ENCODE measurements at places on chromosomes 6 and 20.

- DNase-seq, result no peak
These were observed 903.7 kb downstream of the TFAP2A start for GRCh38 chr6:9511157-9511556.

- no peak for DNase-seq
These were observed 7.9 kb upstream of the SOD2 start for GRCh38 chr6:159700970-159701369.

DNA sequence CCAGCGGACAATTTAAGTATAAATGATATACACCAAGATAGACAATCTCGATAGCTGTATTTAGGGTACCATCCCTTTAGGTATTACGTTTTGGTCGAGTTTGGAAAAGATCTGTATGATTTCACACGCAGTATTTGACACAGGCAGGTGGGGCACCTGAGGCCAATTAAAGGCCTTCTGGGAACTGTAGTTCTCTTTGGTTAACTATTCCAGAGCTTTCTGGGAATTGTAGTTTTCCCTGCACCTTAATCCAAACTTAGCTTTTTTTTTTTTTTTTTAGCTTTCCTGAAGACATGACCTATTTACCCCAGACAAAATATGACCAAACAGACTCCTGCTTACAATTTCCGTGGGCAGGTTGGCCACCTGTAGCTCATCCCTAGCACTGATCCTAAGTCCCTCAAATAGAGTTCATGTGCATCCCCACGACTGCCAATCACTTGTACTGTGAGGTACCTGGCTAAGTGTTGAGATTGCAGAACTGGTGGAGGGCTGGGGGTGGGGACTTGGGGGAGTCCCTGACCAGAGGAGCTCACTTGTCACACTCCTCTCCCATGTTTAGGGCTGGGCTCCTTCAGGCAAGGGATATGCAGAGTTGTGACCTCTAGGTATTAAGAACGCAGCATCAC lies 999 bp upstream of the EHMT2 start:
- no peak for DNase-seq

- no peak for DNase-seq
These were observed 128.3 kb upstream of the MAP3K7 start for GRCh38 chr6:90715093-90715655.

DNA sequence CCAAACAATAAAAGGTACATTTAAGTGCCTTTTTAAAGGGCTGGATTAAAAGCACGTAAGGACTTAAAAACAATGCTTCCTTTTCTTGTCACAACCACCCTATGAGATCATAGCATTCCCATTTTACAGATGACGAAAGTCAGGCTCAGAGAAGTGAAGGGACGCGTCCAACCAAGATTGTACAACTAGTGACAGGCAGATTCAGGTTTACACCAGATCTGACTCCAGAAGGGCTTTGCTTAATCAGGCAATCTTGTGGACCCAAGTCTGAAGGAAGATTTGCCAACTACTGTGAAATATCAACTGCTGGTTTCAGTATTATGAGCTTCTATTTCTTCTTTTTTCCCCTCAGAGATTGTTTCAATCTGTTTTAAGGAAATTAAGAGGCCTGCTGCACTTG lies 877 bp downstream of the ENPP4 start:
- DNase-seq, result no peak

- no peak for DNase-seq
These were observed 16.0 kb downstream of the ARID1B start for GRCh38 chr6:156793200-156793599.
